RCC 7860 (cell line): ENCODE measurements at places on chromosomes 16 and 17.

GRCh38 chr16:22413819-22414218 lies 39.4 kb upstream of the CDR2 start:
- DNase-seq = no peak

DNA sequence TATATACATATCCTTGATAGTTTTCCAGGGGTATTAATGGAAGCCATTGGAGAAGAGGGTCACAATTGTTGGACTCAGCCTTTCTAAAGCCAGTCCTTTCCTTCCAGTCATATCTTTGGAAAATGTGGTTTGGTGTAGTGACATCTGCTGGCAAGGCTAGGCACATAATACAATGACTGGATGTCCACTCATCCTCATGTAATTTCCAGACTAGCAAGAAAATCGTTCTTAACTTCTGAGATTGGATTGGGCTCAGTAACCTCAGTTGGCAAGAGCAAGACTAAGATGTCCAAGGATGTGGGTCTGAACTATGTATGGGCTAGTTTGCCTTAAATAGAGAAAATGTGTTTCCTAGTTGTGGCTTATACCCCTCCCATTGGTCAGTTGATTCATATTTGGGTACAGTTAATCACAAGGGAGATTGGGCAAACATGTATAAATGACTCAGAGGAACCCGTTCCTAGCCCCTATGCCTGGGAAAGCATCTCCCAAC lies 8.7 kb upstream of the KAT7 start:
- peak; percentile 53 for DNase-seq

DNA sequence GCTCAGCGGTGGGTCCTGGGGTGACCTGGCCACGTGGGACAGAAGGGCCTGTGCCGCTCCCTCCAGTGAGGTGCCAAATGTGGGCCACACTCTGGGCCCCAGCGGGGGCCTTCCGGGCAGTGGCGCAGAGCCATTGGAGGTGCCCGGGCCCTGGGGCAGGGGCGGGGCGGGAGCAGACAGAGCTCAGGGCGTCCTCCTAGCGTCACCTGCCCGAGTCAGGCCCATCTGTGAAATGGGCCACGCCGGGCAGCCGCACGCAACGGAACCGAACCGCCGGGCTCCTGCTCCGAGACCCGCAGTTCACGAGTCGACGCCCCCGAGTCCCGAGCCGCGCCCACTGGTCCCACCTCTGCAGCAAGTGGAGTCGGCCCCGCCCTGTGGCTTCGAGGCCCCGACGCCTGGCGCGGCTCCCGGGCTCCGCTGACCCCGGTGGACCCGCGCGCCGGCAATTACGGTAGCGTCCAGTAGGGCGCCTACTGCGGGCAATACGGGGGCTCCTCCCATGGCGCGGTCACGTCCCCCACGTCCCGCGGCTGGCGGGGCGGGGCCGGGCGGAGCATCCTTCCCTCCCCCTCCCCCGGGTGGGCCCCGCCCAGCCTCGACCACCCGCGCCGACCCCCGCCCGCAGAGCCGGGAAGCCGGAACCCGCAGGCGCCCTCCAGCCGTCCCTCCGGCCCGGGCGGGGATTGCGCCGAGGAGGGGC lies 1.9 kb downstream of the SLC16A3 start:
- DNase-seq = peak; percentile 83

GRCh38 chr17:41796121-41796895 lies 9.8 kb upstream of the JUP start:
- DNase-seq = no peak

DNA sequence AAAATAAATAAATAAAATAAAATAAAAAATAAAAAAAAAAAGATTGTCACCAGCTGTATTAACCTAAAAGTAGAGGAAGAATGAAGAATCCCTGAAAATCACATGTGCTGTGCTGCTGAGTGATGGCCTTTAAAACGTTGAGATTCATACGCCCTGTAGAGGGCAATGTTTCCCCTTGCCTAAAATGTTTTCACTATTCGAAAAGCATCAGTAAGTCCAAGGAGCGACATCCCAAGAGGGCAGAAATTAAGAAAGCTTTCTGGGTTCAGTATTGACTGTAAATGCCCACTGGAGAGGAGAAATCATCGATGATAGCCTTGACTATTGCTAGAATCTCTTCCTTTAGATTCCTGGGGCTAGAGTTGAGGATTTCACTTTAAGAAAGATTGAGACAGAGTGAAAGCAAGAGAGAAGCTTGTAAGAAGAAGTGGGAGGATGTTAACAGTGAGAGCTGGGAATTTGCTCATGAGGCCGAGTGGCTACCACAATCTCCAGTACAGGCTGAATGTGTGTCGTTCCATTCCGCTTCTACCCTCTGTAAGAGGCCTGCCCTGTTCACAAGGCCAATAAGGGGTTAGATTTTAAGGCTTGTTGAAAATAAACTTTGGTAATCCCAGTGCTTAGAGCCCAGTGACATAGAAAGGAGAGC lies 170.8 kb upstream of the FAM20A start:
- peak; percentile 19 for DNase-seq

GRCh38 chr17:17467720-17468119 lies 9.1 kb upstream of the MED9 start:
- DNase-seq = no peak

- no peak for DNase-seq
Observed at GRCh38 chr17:59810894-59811153, 81.9 kb downstream of the TUBD1 start.

DNA sequence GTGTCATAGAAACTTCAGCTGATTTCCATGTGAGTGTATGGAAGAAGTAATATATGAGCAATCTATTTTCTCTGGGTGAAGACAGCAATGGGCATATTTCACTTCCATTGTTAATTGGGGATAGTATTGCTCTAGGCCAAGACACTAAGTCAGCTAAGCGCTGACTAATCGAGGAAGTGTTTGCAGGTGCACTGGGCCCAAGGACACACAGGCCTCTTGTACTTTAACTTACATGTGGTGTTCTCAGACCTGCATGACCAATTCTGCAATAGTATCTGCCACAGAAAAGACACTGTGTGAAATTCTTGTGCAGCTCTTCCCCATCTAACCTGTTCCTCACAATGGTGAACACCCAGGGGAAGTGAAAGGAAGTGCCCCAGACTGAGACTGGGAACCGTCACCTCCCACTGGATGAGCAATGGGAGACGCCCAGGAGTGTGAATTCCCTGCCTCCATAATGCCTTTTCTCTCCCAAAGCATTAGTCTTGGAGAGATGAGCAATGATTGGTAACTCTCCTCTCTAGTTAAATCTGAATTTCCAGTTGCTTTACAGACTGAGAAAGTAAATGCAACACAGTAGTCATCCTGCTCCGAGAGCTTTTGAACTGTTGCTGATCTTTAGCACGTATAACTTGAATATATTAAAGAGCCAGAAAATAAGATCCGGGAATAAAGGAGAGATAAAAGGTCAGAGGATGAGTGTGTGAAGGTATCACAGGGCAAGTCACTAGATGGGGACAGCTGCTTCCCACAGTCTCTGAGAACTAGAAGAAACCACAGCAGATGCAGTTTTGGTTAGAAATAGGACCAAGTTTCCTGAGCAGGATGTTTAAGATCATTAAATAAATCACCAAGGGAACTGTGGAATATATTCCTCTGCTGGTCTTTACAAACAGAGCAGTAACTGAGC lies 82.6 kb downstream of the CDK5R1 start:
- peak; percentile 16 for DNase-seq

DNA sequence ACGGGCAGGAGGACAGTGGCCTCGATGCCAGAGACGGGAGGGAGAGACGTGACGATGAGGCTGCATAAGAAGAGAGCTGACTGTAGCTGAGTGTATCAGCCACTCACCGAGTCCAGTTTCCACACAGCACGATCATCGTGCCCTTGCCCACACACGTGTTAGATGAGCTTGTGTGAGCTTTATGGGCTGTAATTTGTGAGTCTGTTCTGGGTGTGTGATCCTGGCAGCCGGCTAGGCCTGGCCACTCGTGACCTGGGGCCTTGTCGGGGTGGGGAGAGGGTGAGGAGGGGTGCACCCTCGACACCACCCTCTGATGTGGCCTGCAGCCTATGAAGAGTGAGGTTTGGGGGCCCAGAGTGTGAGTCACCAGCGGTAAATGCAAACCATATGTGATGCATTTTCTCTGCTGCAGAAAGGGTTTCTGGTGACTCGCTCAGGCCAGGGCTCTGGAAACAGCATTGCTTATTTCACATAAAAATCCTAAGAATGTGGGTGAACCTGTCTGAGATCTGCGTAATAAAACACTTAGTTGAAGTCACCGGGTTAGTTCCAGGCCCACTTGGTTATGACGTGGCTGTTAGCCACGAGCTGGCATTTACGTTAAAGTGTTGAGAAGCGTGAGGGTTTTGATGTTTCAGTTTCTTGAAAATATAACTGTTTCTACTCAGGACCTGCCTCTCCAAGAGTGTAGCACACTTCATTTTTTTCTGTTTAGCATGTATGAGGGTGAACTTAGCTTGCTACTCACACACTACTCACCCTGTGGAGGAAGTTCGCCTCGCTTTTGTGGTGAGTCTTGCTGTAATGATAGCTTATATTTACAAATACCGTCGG lies 4.2 kb downstream of the METRNL start:
- peak; percentile 83 for DNase-seq

DNA sequence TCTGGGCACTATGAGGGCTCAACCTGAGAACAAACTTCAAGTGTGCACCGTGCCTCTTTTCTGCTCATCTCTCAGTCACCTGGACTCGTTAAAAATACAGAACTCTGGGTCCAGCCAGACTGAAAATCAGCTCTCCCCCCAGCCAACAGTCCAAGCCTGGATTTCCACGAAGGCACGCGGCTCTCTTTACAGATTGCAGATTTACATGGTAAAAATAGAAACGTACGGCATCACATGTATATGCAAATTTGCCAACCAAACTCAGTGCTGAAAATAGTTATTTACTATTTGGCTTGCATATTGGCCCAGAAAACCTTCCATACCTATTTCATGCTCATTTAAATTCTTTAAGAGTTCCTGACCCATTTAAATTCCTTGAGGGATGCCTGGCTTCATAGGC lies 315.8 kb downstream of the MAF start:
- no peak for DNase-seq

DNA sequence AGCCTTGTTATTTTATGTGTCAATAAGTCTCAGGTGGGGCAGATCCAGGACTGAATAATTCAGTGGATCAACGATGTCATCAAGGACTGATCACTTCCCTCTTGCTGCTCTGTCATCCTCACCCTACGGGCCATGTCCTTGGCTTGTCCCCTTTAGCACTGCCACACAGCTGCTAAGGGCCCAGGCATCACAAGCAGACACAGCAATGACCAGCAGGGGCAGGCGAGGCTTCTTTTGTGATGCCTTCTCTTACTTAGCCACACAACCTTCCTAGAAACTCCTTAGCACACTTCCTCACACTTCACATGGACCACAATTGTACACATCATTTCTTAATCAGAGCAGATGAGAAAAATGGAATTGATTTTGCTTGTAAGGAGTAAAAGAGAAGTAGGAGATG lies 356.3 kb upstream of the SOX9 start:
- DNase-seq = peak; percentile 13

GRCh38 chr16:6018848-6019489 lies 921.4 kb upstream of the EEF2KMT start:
- DNase-seq = no peak

DNA sequence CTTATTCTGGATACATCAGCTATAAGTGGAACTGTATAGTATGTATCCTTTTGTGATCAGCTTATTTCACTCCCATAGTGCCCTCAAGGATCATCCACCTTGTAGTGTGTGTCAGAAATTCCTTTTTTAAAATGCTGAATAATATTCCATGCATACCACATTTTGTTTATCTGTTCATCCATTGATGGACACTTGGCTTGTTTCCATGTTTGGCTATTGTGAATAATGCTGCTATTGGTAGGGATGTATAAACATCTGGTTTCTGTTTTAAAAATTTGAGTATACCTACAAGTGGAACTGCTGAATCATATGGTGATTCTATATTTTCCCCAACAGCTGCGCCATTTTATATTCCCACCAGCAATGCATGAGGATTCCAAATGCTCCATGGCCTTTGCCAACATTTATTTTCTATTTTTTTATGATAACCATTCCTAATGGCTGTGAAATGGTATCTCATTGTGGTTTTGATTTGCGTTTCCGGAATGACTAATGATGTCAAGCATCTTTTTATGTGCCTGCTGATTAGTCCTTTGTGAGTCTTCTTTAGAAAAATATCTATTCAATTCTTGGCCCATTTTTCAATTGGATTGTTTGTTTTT lies 11.6 kb downstream of the RCVRN start:
- DNase-seq = no peak

GRCh38 chr16:68972013-68972412 lies 128.7 kb downstream of the TANGO6 start:
- no peak for DNase-seq

- no peak for DNase-seq
Observed at GRCh38 chr17:82929676-82930042, 89.8 kb upstream of the ZNF750 start.

DNA sequence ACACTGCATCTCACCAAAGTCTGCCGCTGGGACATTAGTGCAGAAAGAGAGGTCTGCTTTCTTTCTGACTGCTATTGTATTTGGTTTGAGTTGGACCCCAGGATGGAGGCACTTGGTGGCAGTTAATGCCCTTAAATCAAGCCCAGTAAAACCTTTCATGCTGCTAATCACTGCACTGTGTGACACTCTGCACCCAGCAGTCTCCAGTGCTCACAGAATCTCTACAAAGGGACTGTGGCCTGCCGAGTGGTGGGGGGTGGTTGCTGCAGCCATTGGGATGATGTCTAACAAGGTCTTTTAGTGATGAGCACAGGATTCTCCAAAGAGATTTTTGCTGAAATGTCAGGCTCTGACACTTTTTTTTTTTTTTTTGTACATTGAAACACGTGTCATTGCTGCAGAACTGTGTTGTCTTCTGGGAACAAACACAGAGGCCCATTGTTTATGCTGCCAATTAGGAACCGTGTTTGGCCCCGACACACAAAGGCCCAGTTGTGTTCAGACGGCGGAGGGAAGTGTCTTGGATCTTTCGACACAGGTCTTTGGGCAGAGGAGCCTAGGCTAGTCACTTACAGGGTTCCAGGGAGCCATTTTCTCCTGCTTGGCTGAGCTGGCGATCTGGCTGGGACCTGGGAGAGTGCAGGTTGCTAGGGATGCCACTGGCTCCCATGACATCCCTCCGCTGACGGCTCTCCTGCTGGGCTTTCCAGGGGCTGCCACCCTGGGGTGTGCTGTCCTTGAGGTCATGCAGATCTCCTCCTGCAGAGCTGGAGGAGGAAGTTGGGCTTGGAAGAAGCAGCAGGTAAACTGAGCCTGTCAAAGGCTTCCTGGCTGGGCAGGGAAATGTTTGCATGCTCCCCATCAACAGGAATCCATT lies 16.2 kb upstream of the TNRC6C start:
- no peak for DNase-seq

DNA sequence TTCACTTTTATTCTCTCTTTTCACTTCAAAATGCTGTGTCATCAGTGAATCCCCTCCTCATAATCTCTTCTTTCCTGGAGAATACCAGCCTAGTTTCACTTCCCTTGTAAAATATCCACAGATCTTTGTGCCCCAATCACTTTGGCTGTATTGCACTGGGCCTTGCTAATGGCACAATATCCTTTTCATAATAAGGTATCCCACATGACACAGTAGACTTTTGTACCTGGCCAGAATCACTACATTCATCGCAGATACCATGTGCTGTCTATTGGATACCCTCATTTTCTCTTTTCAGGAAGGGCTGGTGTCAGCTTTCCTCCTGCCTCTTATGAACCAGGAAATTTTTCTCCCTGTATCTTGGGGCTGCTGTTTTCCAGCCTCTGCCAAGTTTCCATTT lies 25.7 kb upstream of the TOX3 start:
- no peak for DNase-seq
